ENCODE measurements at places on chromosomes 1 and 21.

DNA sequence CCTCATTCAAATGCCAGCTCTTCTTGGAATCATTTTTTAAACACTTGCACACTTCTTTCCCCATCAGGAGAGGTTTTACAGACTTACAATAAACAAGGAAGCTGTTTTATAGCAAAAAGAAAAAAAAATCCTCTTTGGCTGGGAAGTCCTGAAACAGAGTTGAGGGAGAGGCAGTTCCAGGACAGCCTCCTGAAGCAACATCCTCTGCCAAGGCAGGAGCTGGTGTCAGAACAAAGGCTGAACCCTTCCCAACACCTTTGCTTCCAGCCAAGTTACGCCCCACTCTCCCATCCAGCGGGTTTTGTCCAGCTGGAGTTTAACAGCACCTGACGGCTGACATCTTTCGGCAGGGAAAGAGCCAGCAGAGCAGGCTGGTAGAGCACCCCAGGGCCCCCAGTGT, 287.8 kb downstream of the RRAGC start:
- peaks cover 42% of the 10 kb centered on the region for H3K27me3 ChIP-seq
- no peak overlapping the region for H3K27ac ChIP-seq
- no peak for DNase-seq
- H3K4me3 ChIP-seq, result no peak overlapping the region
- H3K4me1 ChIP-seq, result peaks cover 3% of the 10 kb centered on the region

- no peak overlapping the region for H3K27ac ChIP-seq
- peaks cover 3% of the 10 kb centered on the region for H3K36me3 ChIP-seq
- peaks cover 3% of the 10 kb centered on the region for H3K27me3 ChIP-seq
- H3K4me1 ChIP-seq, result peaks cover 40% of the 10 kb centered on the region
Observed at GRCh38 chr21:32392299-32392879, 423 bp downstream of the URB1 start.

GRCh38 chr1:241408170-241408569, 51.2 kb upstream of the RGS7 start:
- DNase-seq, result no peak
- no peak overlapping the region for H3K4me3 ChIP-seq
- no peaks in the 10 kb centered on the region for H3K4me1 ChIP-seq
- no peaks in the 10 kb centered on the region for H3K27me3 ChIP-seq
- H3K36me3 ChIP-seq, result no peaks in the 10 kb centered on the region

- no peak overlapping the region for H3K4me3 ChIP-seq
- DNase-seq, result no peak
- H3K27me3 ChIP-seq, result no peaks in the 10 kb centered on the region
- peaks cover 22% of the 10 kb centered on the region for H3K4me1 ChIP-seq
Observed at GRCh38 chr1:11921022-11921421, 5.2 kb downstream of the KIAA2013 start.

- no peak for DNase-seq
- H3K27me3 ChIP-seq, result no peaks in the 10 kb centered on the region
- peak overlapping the region; percentile 82 for H3K27ac ChIP-seq
- H3K4me3 ChIP-seq, result peak overlapping the region; percentile 12
- H3K4me1 ChIP-seq, result peaks cover 30% of the 10 kb centered on the region
- H3K36me3 ChIP-seq, result peaks cover 10% of the 10 kb centered on the region
Observed at GRCh38 chr21:32929633-32930038, 96.1 kb upstream of the OLIG2 start.

DNA sequence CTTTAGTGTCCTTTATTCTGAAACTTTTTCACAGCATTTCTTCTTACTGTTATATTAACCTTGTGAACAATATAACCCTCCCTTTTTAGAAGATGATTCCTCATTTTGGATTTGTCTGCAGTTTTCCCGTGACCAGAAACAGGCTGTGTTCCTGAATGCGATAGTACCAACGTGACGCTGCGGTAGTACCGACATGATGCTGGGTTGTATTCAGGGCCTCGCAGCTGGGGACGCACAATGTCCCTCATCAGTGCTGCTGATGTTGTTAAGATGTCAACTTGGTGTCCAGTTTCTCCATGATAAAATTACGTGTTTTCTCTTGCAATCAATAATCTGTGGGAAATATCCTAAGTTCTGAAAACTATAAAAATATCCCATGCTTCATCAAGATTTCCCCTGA, 761.4 kb upstream of the TPTE start:
- no peak for DNase-seq
- no peak overlapping the region for H3K27ac ChIP-seq
- H3K27me3 ChIP-seq, result no peaks in the 10 kb centered on the region
- no peaks in the 10 kb centered on the region for H3K36me3 ChIP-seq
- no peak overlapping the region for H3K4me3 ChIP-seq
- no peaks in the 10 kb centered on the region for H3K4me1 ChIP-seq

DNA sequence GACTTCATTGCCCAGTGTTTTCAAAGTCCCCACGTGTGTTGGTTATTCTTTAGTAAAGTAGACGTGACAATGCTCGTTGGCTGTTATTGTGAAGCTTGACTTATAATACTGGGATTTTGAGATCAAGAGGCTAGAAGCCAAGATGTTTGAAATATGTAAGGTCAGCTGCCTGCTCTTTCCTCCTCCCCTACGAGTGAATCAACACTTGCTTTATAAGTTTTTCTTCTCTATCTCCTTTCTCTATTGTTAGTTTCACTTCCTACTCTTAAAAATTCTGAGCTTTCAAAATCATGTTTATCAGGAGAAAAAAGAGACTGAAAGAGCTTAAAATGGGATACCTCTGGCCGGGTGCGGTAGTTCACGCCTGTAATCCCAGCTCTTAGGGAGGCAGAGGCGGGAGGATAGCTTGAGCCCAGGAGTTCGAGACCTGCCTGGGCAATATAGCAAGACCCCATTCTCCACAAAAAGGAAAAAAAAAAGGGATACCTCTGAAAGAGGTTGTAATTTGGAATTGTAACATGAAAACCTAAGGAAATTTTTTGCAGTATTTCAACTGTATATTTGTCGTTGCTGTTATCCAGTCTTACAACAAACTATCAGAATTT, 72.0 kb downstream of the EPB41 start:
- peaks cover 3% of the 10 kb centered on the region for H3K4me1 ChIP-seq
- H3K27ac ChIP-seq, result no peak overlapping the region
- DNase-seq, result no peak
- H3K36me3 ChIP-seq, result peaks cover 15% of the 10 kb centered on the region
- H3K27me3 ChIP-seq, result no peaks in the 10 kb centered on the region

- H3K4me1 ChIP-seq, result no peaks in the 10 kb centered on the region
- no peak for DNase-seq
- H3K27me3 ChIP-seq, result peaks cover 34% of the 10 kb centered on the region
Observed at GRCh38 chr1:219940707-219941106, 12.3 kb upstream of the SLC30A10 start.

- H3K4me3 ChIP-seq, result no peak overlapping the region
- peaks cover 12% of the 10 kb centered on the region for H3K27me3 ChIP-seq
- peak; percentile 79 for DNase-seq
- no peaks in the 10 kb centered on the region for H3K36me3 ChIP-seq
Observed at GRCh38 chr21:37675202-37675801, 241.0 kb downstream of the KCNJ6 start.

All from activated naive CD8-positive, alpha-beta T cell treated with anti-CD3 and anti-CD28 coated beads, Interleukin-2, amount 10 ng/mL, durations not matched to agents 7 days and 5 days (primary cell).